ENCODE measurements at places on chromosomes 2 and 18.

DNA sequence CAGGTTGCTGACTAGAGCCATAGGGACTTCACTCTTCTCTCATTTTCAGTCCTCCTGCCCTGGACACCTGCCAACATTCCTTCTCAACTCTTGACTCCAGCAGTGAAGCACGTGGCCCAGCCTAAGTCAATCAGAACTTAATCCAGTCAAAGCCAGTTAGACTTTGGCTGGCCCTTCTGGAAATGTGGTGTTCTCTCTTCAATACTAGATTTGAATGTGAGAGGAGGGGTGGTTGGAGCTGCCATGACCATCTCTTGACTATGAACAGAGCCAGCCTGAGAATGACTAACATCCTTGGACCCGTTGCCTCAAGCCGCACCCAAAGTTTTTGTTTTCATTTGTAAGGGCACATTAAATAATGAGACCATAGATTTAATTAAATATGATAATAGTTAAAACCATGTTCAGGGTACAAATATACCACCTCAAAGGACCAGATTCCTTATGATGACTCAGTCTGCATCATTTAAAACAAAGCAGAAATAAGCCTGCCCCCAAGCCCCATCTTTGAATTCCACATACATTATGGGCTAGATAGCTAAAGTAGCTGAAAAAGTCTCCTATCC lies 49.7 kb upstream of the RASGRP3 start:
- DNase-seq, result no peak

DNA sequence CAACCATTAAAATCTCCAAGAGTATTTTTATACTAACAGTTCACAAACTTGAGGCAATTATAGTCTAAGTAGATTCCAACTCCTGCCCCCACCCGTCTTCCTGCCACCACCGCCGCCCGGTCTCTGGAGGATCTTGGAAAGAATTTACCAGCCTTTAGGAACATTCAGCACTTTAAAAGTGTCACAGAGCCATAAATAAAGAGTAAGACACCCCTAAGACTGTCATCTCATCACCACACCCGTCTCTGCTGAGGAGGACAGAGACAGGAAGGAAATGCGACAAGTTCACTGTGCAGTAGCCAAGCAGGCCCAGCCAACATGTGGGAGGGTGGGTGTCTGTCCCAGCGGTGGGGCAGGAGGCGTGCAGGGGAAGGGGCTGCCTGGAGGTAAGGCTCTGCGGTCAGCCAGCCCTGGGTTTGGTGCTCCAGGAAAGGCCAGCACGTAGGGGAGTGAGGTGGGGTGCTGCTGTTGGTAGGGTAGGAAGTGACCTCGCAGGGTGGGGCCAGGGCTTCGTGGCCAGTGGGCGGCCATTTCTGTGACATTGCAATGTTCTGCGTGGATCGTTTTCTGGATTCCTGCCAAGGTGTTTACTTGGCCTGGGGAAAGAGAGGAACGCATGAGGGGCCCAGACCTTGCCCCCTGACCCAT lies 111.6 kb downstream of the FAM210A start:
- DNase-seq, result no peak

- no peak for DNase-seq
These were observed 616 bp downstream of the EML6 start for GRCh38 chr2:54723996-54724559.

DNA sequence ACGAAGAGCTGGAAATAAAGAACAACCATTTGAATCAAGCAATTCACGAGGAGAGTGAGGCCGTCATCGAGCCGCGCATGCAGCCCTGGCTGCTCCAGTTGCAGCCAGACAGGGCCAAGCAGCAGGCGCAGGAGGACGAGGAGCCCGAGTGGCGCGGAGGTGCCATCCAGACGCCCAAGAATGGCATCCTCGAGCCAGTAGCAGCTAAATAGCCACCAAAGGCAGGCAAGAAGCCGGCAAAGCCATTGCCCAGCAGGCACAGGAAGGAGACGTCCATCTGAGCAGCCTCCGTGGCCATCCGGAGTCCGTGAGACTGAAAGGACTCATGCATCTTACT lies 8.9 kb upstream of the CHST10 start:
- DNase-seq, result no peak

DNA sequence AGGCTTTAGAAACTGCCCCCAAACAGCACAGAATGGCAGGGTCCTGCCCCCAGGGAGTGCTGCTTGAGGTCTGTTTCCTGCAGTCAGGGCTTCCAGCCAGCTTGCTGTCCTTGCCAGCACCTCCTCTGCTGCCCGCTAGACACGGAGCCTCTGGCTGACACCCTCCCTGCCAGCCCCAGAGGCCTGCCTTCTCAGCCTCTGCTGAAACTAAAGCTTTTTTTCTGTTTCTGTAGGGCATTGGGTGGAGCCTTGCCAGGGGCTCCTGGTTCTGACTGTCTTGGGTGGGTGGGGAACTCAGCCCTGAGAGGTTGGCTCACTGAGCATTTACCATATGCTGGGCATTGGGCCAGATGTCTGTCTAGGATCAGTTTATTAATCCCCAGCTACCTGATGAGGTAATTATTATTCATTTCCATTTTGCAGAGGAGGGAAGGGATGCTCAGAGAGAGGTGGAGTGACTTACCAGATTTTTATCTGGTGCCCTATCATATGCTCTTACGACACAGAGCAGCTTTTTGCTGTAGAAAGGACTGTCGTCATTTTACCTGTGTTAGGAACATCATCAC lies 35.4 kb downstream of the INPP4A start:
- DNase-seq, result no peak

DNA sequence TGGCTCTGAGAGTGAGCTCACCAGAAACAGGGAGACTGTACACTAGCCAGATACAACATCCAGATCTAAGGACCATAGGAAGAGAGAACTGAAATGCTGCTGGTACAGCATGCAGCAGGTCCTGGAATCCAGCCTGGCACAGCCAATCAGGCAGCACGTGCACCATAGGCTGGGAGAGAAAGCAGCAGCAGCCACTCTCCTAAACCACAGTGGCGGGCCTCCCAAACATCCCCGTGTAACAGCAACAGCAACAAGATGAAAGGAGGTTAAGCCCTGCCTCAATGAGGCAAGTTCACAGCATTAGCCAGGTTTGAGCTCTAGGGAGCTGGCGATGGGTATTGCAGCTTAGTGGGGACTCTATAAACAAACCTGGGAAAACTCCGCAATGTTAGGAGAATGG lies 192.0 kb downstream of the EPHA4 start:
- DNase-seq, result no peak

GRCh38 chr18:56789004-56789888 lies 138.1 kb downstream of the WDR7 start:
- DNase-seq, result no peak

DNA sequence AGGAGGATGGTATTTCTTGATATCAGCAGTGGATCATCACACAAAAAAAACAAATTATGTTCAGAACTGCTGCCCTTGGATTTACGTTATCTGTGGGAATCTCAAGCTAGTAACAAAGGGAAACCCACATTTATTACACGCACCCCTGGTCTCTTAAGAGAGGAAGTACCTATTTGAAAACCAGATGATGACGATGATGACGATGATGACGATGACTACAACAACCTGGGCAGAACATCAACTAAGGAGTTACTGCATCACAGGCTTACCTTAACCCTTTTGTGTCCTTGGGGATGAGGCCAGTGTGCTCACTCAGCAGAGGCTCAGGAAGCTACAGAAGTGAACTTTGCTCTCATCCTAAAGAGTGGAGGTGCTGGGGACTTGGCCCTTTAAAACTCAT lies 169.4 kb downstream of the FSHR start:
- DNase-seq, result no peak

- DNase-seq, result no peak
These were observed 2.1 kb upstream of the TWIST2 start for GRCh38 chr2:238845583-238846377.

- DNase-seq, result no peak
These were observed 146.5 kb downstream of the CDH7 start for GRCh38 chr18:65897292-65897691.

- no peak for DNase-seq
These were observed 482.0 kb downstream of the ZNF516 start for GRCh38 chr18:76013057-76013456.

- DNase-seq, result no peak
These were observed 264.3 kb downstream of the KLHL29 start for GRCh38 chr2:23649303-23649702.

DNA sequence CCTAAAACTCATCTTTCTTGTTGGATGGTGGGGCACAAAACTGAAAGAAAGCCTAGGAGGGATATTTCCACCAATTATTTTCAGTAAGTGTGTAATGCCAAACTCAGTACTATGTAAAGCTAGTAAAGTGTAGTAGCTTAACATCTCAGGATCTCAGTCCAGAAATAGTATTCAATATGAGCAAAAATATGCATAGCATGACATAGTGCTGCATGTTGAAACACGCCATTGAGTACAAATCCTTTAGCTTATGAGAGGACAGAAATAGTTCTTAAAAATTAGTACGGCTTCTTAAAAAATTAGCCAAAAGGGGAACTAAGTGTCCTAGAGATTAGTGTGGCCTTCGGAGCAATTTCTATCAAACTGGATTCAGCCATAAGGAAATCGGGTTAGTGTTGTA lies 21.7 kb upstream of the ATL2 start:
- DNase-seq, result no peak

- no peak for DNase-seq
These were observed 130.2 kb downstream of the VAPA start for GRCh38 chr18:10044054-10044453.

DNA sequence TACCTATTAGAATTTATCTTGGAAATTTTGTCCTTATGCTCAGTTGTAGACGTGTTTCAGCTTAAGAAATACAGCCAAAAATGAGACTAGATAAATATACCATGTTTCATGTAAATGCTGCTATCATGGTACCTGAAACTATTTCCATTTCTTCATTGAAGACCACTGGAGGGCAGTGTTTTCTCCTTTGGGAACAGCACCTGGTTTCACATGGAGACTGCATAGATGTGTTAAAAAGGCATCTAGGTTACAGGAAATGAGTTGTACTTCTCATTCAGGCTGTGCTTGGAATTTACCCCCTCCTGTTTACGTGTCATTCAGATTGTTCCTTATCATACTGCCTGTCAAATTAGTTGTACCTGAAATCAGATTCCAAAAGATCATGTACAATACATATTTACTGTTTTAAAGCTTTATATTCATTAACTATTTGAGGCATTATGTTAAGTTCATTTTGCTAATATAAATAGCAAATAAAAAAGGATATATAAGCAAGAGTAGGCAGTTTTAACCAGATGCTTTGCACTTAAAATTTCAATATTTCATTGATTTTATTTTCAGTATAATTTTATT lies 57.3 kb upstream of the PSMD14 start:
- no peak for DNase-seq

DNA sequence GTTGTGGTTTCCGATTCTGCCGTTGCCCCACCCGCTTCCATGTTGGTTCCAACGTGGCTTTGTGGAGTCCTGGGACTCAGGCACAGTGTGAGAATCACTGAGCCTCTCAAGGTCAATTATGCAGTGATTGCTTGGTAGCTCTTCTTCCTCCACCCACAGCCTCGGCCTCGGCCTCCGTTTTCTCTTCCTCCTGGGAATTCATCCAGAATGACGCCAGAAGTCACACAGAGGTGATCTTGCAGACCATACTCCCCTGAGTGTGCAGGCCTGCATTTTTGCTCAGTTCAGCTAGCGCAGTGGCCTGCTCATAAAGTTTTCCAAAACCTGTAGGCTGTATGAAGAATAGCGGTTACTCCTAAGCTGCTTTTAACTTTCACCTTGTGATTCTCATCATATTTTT lies 273.3 kb downstream of the GBX2 start:
- no peak for DNase-seq

GRCh38 chr2:42566025-42566424 lies 2.4 kb upstream of the MTA3 start:
- DNase-seq, result no peak

- no peak for DNase-seq
These were observed 988.2 kb upstream of the CHAC2 start for GRCh38 chr2:52779446-52779845.

- DNase-seq, result no peak
These were observed 75.4 kb downstream of the EXOC6B start for GRCh38 chr2:72750466-72750865.

GRCh38 chr2:9703085-9703678 lies 72.4 kb upstream of the YWHAQ start:
- peak; percentile 74 for DNase-seq

- no peak for DNase-seq
These were observed 438 bp downstream of the HSPE1 start for GRCh38 chr2:197500503-197501131.

GRCh38 chr18:46340716-46341115 lies 236.5 kb downstream of the HAUS1 start:
- no peak for DNase-seq

- no peak for DNase-seq
These were observed 48.1 kb upstream of the RAPH1 start for GRCh38 chr2:203583084-203583695.

- no peak for DNase-seq
These were observed 89.1 kb upstream of the MBOAT2 start for GRCh38 chr2:9092383-9093282.

GRCh38 chr2:104444889-104445288 lies 409.0 kb upstream of the POU3F3 start:
- no peak for DNase-seq

DNA sequence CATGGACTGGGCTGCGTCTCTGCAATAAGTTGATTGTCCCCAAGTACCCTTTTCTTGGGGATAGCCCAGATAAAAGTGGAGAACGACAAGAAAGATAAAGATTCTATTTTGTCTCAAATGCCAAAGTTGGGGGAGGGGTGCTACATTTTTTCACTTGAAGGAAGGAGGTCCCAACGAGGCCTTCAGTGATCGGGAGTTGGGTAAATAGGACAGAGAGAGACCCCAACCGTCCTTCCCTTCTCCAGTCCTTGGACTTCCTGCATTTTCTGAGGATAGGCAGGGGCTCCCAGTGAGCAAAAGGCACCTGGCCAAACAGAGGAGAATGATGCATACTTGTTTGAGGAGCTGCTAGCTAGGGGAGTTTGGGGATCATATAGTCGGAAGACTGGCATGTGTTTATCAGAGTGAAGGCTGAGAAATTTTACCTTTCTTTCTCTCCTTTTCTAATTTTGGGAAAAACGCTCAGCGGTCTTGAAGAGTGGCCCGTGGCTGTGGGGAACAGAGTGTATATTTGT lies 3.5 kb upstream of the EN1 start:
- no peak for DNase-seq

- DNase-seq, result no peak
These were observed 269.4 kb downstream of the LOXHD1 start for GRCh38 chr18:46387441-46388131.

- DNase-seq, result no peak
These were observed 31.9 kb downstream of the PSTPIP2 start for GRCh38 chr18:46040033-46040746.

DNA sequence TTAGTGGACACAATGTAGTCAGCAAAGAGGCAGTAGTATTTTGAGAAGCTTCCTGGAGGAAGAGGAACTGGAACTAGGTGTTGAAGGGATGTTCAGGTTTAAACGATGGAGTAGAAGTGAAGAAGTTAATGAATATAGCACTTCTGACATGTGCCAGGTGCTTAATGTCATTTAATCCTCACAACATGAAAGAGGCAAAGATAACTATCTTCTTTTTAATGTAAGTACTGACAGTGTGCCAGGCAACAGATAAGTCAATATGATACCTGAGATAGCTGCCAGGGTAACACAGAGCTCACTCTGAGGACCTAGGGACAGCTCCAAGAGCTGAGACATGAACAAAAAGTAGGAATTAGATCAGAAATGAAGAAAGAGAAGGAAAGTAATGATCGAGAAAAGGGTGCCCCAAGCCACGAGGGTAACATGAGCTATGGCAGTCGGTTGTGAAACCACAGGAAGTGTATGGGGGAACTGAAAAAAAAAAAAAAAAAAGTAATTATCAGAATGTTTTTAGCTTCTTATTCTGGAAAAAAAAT lies 140.7 kb downstream of the RNF144A start:
- no peak for DNase-seq

Measured in stimulated activated CD8-positive, alpha-beta memory T cell treated with anti-CD3 and anti-CD28 coated beads, Interleukin-2, amount 100 ng/mL, for 1 hour (primary cell).